ENCODE measurements at places on chromosomes 11 and 22.

- DNase-seq: no peak
Observed at GRCh38 chr22:38844315-38845003, 631 bp upstream of the NPTXR start.

GRCh38 chr11:103499710-103500340 is 390.6 kb downstream of the DYNC2H1 start:
- DNase-seq: no peak

DNA sequence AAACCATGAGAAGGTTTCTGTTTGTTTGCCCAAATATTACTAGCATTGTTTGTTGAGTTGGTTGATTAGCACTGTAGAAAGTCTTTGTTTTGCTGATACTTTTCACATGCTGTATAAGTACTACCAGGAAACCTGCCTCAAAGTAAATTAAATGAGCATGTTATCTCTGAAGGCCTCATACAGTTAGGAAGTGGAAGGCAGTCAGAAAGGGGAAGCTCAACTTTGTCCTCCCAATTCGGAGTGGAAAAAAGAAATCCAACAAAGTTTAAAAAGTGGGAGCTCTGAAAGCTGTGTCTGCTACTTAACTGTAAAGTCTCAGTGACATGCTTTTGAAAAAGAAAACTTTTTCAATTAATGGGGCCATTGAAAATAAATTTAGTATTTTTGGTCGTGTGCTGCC is 188.3 kb upstream of the BLID start:
- DNase-seq: no peak

DNA sequence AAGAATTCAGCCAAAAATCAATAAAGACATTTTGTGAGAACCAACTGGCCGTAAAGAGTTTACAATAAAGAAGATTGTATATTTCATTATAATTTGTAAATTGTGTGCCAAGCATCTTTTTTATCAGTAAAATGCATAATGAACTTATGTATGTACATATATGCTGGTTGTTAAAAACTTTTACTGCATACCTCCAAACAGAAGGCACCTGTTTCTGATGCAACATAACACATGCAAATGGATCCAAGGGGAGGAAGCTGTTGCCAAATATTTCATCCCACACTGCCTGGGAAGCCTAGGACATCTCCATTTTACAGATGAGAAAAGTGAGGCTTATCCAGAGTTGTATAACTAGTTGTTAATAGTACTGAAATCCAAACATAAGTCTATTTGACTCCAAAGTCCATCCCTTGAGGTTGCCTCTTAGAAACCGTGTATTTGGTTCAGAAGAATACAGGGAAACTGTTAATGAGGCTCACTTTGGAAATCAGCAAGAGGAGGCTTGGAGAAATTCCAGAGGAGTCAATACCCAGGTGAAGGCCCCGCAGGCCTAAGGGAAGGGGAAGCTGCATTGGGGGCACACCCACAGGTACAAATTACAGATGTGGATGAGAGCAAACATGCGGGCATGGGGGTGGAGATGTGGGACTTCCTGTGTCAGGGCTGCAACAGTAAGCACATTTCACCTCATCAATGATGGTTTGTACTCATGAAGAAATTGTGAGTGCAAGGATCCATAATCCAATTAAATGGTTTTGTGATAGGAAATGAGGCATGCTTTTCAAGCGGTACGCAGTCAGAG is 51.1 kb downstream of the RCN1 start:
- DNase-seq: no peak

DNA sequence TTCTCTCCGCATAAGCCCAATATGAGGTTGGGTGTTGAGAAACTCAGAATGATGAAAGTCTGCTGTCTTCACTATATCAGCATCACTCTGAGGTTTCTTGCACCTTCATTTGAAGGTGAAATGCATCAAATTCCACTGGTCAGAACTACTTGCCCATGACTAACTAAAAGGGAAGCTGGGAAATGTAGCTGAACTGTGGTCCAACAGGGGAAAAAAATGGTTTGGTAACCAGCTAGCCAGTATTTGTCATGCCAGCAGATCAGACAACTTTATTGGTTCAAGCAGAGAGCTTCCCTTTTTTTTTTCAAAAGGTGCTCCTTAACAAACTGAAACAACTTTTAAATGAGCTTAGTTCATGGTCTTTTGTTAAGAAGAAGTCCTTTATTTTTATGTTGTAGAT is 14.2 kb upstream of the PIK3C2A start:
- DNase-seq: no peak
